A549 treated with AZD2906 at 1 μM for 4 hours (cell line): ENCODE measurements at places on chromosomes 16 and 17. TPM values are rescaled to one million over a fixed set of nuclear protein-coding genes. Genes with fewer than 3 reads are reported as not detected.

Gene CDK3
- total RNA-seq, result 3.2 to 5.5 TPM (median 4.7 TPM) in 5 replicates

Gene TAT
- total RNA-seq, result 0.03 to 0.15 TPM (median 0.05 TPM) in 4 of 5 replicates, not detected in the other

Gene NOG
- total RNA-seq, result 0.80 to 1.3 TPM (median 0.87 TPM) in 5 replicates

Gene TMEM238L
- total RNA-seq, result not detected in 5 replicates

Gene HS3ST2
- total RNA-seq, result not detected in 5 replicates

Gene KRTAP4-9
- total RNA-seq, result not detected in 5 replicates

Gene TEX14
- total RNA-seq, result 0.22 to 0.33 TPM (median 0.32 TPM) in 5 replicates

Gene KRTAP2-3
- 0.18 TPM in 1 of 5 replicates, not detected in the others for total RNA-seq

Gene OSGIN1
- total RNA-seq, result 14.9 to 30.1 TPM (median 16.3 TPM) in 5 replicates

Gene KRTAP4-2
- not detected in 5 replicates for total RNA-seq

Gene EXOC3L1
- total RNA-seq, result 0.03 to 0.20 TPM (median 0.16 TPM) in 4 of 5 replicates, not detected in the other

Gene GLTPD2
- 0.08 to 0.18 TPM in 2 of 5 replicates, not detected in the others for total RNA-seq

Gene KRT25
- total RNA-seq, result not detected in 5 replicates

Gene TP53TG3
- 0.49 to 1.1 TPM (median 0.86 TPM) in 5 replicates for total RNA-seq

Gene CRYBA1
- not detected in 5 replicates for total RNA-seq

Gene CNTROB
- total RNA-seq, result 37.9 to 48.3 TPM (median 41.6 TPM) in 5 replicates

Gene CHST4
- total RNA-seq, result 0.06 to 0.13 TPM (median 0.13 TPM) in 3 of 5 replicates, not detected in the others

Gene FBXW10
- 0.82 to 1.1 TPM (median 0.95 TPM) in 5 replicates for total RNA-seq

Gene CD300LG
- total RNA-seq, result not detected in 5 replicates

Gene CASKIN2
- total RNA-seq, result 8.1 to 13.8 TPM (median 10.4 TPM) in 5 replicates

Gene CCL11
- total RNA-seq, result not detected in 5 replicates

Gene NXPH3
- 1.1 to 1.5 TPM (median 1.5 TPM) in 5 replicates for total RNA-seq

Gene KCNJ2
- total RNA-seq, result 0.03 to 0.10 TPM (median 0.06 TPM) in 5 replicates

Gene DRC3
- 2.0 to 2.5 TPM (median 2.1 TPM) in 5 replicates for total RNA-seq

Gene FOXN1
- 0.02 to 0.07 TPM (median 0.03 TPM) in 3 of 5 replicates, not detected in the others for total RNA-seq

Gene ALOXE3
- 5.9 to 10.2 TPM (median 7.3 TPM) in 5 replicates for total RNA-seq

Gene CCL13
- total RNA-seq, result not detected in 5 replicates

Gene KRT24
- not detected in 5 replicates for total RNA-seq

Gene SEPTIN12
- 0.24 TPM in 1 of 5 replicates, not detected in the others for total RNA-seq

Gene PPM1E
- 0.02 to 0.06 TPM (median 0.05 TPM) in 5 replicates for total RNA-seq

Gene HSD17B2
- 0.06 to 0.09 TPM in 2 of 5 replicates, not detected in the others for total RNA-seq

Gene C16orf96
- 0.02 to 0.06 TPM (median 0.04 TPM) in 5 replicates for total RNA-seq

Gene MYL4
- total RNA-seq, result 0.11 to 0.21 TPM in 2 of 5 replicates, not detected in the others

Gene KRTAP3-2
- 0.20 to 0.57 TPM (median 0.29 TPM) in 5 replicates for total RNA-seq

Gene TMC7
- 5.3 to 6.6 TPM (median 5.6 TPM) in 5 replicates for total RNA-seq

Gene ABCA6
- 0.05 to 0.06 TPM in 2 of 5 replicates, not detected in the others for total RNA-seq

Gene CLDN6
- total RNA-seq, result 0.18 to 0.44 TPM (median 0.29 TPM) in 5 replicates

Gene SERPINF2
- total RNA-seq, result 3.2 to 5.2 TPM (median 4.4 TPM) in 5 replicates

Gene CCT6B
- total RNA-seq, result 1.1 to 2.0 TPM (median 1.9 TPM) in 5 replicates

Gene TNRC6C
- 1.8 to 2.5 TPM (median 2.3 TPM) in 5 replicates for total RNA-seq

Gene PDE6G
- 1.5 to 2.8 TPM (median 2.4 TPM) in 5 replicates for total RNA-seq

Gene ACSM2B
- not detected in 5 replicates for total RNA-seq

Gene GFAP
- 0.36 to 0.66 TPM (median 0.57 TPM) in 5 replicates for total RNA-seq

Gene DRC7
- total RNA-seq, result 0.07 to 0.21 TPM (median 0.08 TPM) in 4 of 5 replicates, not detected in the other

Gene NAGS
- 1.1 to 1.4 TPM (median 1.2 TPM) in 5 replicates for total RNA-seq

Gene USH1G
- total RNA-seq, result 0.06 to 0.13 TPM (median 0.11 TPM) in 5 replicates

Gene KCNJ16
- 0.21 to 0.41 TPM (median 0.31 TPM) in 5 replicates for total RNA-seq

Gene IL21R
- 0.03 to 0.11 TPM (median 0.06 TPM) in 4 of 5 replicates, not detected in the other for total RNA-seq

Gene LUC7L
- 40.3 to 50.6 TPM (median 43.6 TPM) in 5 replicates for total RNA-seq

Gene SHISA6
- total RNA-seq, result not detected in 5 replicates

Gene CALCOCO2
- 70.2 to 89.4 TPM (median 77.2 TPM) in 5 replicates for total RNA-seq

Gene SCARF1
- 0.19 to 0.43 TPM (median 0.23 TPM) in 5 replicates for total RNA-seq

Gene TOM1L1
- total RNA-seq, result 31.5 to 43.3 TPM (median 36.8 TPM) in 5 replicates

Gene DNASE1L2
- 0.60 to 1.7 TPM (median 1.3 TPM) in 5 replicates for total RNA-seq

Gene KRT37
- not detected in 5 replicates for total RNA-seq

Gene C17orf113
- 0.55 to 0.85 TPM (median 0.81 TPM) in 5 replicates for total RNA-seq
